NCI-H2029 treated with DMSO at 0.1 percent for 48 hours (cell line): ENCODE measurements at places on chromosomes 11 and 22.
A peak's percentile ranks its signal among the peaks of the same experiment; 100 is the strongest.

- DNase-seq, result peak; percentile 78
These were observed at the start of gene PLA2G6 for GRCh38 chr22:38181453-38182200. Gene PLA2G6, minus strand, starts transcription at chr22:38181830. Its CDS starts 12,404 bp downstream, at chr22:38169426.

DNA sequence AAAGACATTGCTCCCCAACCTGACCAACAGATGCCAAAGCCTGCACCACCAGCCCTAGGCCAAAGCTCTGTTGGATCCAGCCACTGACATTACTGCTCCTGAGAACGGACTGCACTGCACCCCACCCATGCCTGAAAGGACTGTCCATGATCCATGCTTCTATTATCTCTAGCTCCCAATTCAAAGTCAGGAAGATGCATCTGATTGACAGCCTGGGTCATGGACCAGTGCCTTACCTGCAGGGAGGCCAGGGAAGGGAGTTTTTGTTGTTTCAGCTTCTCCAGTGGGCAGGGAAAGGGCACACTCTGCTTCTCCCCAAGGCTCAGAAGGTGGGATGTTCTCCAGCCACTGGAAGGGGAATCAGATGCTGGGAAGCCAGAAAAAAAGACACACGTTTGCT is 4.8 kb upstream of the PRDM11 start:
- DNase-seq, result no peak

- no peak for DNase-seq
These were observed 248.1 kb downstream of the DLG2 start for GRCh38 chr11:85379066-85379465.

DNA sequence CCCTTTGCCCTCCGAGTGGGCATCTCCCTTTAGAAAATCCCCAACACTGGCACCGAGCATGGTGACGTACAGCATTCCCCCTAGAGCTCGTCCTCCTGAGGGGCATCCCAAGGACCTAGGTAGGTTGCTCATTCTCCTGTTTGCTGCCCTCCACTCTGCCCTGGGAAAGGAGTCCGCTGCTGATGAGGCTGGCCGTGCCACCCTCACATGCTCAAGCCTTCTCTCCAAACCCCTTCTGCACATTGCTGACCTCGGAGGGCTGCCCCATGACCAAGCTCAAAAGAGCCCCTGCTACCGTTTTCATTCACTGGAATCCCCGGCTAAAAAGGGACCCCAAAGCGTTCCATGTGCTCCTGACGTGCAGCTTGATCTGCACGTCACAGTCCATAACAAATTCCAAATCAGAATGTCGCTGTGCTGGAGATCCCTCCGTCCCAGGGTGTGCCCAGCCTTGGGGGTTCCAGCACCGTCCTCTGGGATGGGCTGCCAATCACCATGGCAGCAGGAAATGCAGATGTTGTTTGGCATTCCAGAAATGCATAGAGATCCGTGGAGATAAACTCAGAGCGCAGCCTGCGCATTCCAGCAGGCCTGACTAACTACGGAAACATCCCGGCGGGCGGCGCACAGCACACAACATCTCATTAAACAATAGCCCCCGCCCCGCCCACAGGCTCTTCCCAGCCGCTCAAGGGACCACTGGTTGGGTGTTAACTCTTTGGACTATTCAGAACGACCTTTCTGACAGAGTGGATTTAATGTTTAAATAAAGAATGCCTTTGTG is 26.3 kb upstream of the GNB1L start:
- no peak for DNase-seq

DNA sequence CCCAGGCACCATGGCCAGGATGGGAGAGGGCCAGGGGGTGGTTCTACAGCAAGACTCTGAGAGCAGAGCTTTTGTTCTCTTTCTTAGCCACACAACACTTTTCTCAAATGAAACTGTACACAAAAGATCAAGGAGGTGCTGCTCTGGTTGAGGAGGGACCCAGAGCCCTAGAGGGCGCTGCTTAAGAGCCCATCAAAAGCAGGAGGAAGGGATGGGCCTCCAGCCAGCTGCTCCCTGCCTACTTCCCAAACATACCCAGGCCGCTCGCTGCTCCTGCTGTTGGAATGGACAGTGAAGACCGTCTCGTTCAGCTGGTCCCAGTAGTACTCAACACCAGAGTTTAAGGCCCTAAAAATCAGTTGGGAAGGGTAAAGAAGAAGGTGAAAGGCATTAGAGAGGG is 18.4 kb upstream of the CHRM4 start:
- DNase-seq, result no peak

GRCh38 chr11:111765320-111765983 is 737 bp downstream of the PPP2R1B start:
- no peak for DNase-seq

- DNase-seq, result peak; percentile 72
These were observed 8.0 kb downstream of the C11orf52 start for GRCh38 chr11:111926505-111927391.

DNA sequence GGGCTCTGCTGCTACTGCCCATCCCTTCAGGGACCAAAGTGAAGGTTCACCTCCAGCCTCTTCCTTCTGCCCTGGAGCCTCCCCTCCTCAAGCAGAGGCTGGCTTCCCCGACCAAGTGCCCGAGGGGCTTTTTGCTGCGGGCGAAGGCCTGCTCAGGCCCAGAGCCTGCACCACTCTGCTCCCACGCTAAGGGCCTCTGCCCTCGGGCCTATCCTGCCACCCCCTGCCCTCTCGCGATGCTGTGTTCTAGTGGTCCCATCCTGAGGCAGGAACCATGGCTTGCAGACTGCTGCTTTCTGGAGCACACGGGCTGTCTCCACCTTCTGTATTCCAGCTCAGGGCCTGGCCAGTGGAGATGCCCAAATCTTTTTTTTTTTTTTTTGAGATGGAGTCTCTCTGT is 8.9 kb upstream of the TNFRSF13C start:
- no peak for DNase-seq

DNA sequence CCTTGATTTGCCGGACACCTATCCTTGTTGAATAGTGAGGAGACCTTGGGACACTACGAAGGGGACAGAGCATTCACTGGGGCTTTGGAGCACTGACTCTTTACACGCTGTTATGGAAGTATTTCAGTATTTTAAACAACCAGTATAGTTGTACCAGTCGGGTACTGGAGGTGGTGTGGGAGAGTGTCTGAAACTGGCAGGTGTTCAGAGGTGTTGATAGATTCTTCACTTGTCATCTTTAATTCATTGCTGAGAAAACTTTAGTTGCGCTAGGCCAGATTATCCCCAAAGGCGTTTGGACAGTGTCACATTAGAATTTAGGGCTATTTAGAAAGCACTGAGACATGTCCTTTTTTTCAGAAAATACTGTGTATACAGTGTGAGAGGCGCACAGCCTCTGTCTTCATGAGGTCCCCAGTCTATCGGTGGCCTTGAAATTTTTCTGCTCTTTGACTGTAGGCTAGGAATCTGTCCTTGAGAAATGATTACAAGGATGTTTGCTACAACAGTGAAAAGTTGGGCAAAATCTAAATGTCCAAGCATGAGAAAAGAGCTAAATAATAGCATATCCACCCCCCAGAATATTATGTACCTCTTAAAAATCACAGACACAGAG is 69.7 kb downstream of the TEAD1 start:
- no peak for DNase-seq
